ENCODE measurements at places on chromosomes 11 and 22.
A peak's percentile ranks its signal among the peaks of the same experiment; 100 is the strongest.

DNA sequence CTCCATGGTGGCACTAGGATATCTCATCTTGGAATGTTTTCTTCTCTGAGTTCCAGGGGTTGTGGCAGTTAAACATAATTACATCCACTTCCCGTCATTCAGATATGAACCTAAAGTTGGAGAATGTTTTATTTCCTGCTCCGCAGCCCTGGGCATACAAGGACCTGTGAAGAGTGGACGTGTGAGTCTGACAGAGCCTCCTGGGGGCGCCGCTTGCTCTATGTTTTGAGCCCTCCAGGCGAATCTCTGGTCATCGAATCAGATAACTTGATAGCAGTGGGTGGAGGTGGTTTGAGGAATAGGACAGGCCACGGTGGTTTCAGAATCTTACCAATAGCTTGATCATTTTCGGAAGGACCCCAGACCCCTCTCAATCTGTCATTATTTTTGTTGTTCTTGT is 174.2 kb downstream of the NTM start:
- DNase-seq: no peak

DNA sequence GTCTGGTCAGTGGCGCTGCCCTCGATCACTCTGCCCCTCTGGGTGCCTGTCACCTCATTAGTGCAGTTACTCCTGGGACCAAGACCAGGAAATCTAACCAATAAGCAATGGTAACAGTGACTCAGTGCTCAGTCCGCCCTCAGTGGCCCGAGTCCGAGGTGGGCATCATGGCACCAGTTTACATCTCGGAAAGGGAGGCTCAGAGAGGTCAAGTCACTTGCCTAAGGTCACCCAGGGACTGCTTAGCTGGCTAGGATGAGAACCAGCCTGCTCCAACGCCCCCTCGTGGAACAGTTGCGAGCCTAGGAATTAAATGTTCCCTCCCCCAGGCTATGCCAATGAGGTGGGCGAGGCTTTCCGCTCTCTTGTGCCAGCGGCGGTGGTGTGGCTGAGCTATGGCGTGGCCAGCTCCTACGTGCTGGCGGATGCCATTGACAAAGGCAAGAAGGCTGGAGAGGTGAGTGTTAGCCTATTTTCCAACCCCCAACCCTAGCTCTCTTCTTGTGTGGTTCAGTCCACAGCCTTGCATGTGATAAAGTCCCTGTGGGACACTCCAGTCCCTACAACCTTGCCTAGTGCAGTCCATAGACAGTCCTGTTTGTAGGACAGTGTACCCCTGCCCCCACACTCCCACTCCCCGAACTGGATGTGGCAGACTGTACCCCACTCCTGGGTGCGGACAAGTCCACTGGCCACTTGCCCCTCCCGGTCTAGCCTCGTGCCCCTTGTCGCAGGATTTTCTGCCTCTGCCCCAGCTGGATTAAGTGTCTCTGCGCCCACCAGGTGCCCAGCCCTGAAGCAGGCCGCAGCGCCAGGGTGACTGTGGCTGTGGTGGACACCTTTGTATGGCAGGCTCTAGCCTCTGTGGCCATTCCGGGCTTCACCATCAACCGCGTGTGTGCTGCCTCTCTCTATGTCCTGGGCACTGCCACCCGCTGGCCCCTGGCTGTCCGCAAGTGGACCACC is 1.1 kb downstream of the MTFP1 start:
- peak; percentile 87 for DNase-seq

DNA sequence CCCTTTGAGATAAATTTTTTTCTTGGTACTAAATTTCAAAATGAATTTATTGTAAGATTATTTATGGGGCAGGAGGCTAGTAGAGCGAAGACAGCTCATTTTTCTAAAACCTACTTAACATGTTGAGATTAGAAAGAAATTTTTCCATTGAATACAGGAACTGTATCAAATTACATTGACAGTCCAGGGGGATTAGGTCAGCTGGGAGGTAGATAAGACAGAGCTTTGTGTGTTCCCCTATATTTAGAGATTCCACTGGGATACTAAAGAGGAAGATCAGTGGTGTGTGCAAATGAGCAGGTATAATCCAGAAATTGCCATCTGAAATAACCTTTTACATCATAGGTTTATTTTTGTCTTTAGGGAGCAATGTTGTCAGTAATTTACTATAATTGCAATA is 32.1 kb downstream of the ENDOD1 start:
- no peak for DNase-seq

GRCh38 chr11:57276169-57276970 is 39.3 kb upstream of the APLNR start:
- no peak for DNase-seq

GRCh38 chr11:71086687-71087258 is 165.6 kb downstream of the SHANK2 start:
- peak; percentile 63 for DNase-seq

- DNase-seq: no peak
Observed at GRCh38 chr11:36333897-36334296, 37.8 kb downstream of the PRR5L start.

DNA sequence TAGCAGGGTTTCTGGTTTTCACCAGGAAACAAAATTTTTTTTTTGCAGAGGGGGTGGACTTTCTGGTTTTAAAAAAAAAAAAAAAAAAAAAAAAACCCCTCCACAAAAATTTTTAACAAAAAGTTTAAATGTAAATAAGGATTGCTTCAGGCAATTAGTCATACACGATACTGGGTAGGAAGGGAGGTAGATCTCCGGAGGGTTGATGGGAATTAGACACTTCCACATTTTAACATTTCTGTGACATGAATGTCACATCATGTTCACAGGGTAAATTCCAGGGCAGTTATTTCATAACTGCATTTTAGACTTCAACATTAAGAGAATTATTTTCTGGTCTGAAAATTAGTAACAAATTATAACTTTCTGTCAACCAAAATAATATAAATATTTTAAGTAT is 15.9 kb downstream of the NUP98 start:
- DNase-seq: no peak

GRCh38 chr11:35160246-35160824 is 21.4 kb downstream of the CD44 start:
- DNase-seq: no peak

DNA sequence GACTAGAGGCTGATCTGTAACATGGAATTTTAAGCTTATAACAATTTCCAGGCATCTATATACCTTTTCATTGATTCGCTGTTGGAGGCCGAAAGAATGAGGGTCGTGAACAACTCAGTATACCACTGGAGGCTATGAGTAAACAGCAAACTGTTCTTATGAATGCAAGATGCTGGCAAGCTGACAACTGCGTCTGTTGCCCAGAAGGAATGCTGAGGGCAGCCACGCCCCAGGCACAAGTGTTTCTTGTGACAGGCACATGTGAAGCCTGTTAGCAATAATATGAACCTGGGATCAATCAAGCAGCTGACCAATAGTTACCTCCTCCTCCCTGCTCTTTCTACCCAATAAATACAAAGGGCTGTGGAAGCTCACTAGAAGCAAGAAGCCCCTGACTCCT is 15.3 kb downstream of the RTCB start:
- DNase-seq: no peak

GRCh38 chr22:43152357-43153071 is 1.2 kb downstream of the TSPO start:
- no peak for DNase-seq

DNA sequence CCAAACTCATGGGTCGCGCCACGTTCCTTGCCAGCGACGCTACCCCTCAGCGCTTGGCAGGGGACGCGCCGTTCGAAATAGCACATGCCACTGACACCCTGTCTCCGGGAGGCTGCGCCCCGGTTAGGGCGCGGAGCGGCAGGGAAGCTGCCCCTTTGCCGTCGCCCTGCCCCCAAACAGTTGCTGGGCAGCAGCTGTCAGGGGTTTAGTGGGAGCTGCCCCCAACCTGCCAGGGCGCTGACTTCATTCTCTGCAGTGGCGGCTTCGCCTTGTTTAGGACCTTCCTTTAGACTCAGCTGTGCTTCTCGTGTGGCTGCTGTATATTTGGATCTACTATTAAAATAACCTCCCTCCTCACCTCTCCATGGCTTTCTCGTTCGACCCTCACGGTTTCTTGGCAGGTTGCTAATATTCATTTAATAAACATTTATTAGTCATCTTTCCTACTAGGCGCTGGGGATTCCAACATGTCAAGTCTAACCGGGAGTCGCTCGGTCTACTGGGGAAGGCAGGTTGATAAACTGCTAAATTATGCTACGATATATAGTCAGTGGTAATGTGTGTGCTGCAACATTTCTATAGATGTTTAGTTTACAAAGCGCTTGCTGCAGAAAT is 782 bp downstream of the TMEM109 start:
- DNase-seq: no peak

- no peak for DNase-seq
Observed at GRCh38 chr11:107991868-107992414, 16.8 kb upstream of the CUL5 start.

- DNase-seq: peak; percentile 89
Observed at GRCh38 chr11:111918390-111919256, at the start of gene C11orf52. C11orf52 (plus strand) TSS chr11:111918913; CDS start chr11:111918973, 60 bp downstream.

- DNase-seq: no peak
Observed at GRCh38 chr11:120599816-120600420, 88.4 kb downstream of the GRIK4 start.

- DNase-seq: no peak
Observed at GRCh38 chr11:9619971-9620370, 43.9 kb upstream of the SWAP70 start.

- DNase-seq: peak; percentile 72
Observed at GRCh38 chr22:45435544-45436139, 22.1 kb downstream of the RIBC2 start.

DNA sequence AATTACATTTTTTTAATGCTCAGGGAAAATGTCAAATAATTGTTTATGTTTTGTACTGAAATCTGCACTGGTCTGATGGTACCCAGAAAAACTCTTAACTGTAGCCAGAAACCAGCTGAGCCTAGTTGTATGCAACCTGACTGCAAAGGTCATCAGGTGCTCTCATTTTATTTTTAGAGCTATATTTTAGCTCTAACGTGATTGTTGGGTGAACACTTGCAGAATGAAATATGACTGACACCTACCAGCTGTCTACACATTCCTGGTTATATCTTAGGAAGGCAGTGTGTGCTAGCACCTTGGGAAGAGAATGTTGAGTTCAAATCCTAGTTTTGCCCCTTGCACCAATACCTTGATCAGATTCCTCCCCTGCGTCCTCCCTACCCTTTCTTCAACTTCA is 23.6 kb downstream of the PTPRJ start:
- no peak for DNase-seq

- peak; percentile 57 for DNase-seq
Observed at GRCh38 chr11:131064373-131064991, 148.2 kb upstream of the SNX19 start.

Measured in NCI-H1436 (cell line).